ENCODE measurements at places on chromosomes 7 and 10.

DNA sequence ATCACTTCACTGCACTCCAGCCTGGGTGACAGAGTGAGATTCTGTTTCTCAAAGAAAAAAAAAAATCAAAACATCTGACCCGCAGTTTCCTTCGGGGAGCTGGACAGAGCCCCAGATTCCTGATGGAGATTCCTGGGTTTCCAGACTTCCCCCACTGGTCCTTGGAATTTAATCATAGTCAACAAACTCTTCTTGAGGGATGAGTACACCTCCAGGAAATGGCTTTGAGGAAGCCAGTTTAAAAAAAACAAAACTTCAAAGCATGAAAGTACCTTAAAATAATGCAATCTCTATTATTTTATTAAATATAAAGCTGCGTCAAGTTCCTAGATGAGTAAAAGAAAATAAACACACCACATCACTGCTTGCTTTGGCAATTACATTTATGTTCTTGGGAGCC, 1.2 kb upstream of the MAD1L1 start:
- no peak for DNase-seq

- DNase-seq: no peak
Measured at GRCh38 chr10:131248376-131249165, 63.0 kb downstream of the TCERG1L start.

DNA sequence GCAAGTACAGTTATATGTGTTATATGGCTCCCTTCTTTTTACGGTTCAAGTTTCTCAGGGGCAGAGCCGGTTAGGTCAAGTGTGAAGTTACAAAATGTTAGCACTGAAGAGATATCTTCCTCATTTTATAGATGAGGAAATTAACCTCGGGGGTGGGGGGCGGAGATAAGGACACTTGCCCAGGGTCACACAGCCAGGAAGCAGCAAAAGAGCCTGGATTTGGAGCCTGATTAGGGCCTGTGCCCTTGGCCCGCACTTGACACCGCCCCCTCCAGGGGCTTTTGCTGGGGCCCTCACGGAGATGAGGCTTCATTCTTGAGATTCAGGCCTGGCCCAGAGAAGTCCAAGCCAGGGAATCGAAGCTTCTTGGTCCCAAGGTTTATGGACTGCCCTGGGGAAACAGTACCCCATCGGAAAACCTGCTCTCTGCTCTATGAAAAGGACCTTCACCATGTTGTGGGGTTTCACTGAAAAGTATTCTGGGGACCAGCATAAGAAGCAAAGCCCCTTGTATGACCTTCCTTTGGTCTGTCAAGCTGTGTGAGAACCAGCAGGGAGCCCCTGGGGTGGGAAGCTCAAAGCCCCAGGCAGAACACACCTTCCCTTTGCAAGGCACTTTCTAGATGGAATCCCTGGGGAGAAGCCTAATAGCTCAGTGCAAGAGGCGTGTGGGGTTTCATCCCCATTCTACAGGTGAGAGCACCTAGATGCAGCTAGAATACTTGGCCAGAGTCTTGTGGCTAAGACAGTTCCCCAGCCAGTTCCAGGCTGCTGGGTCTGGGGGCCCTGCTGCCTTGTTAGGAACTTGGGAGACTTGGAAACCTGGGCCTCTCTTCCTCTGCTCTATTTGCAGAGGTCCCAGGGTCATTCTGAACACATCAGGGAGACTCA, 21.9 kb downstream of the UNC5B start:
- no peak for DNase-seq

DNA sequence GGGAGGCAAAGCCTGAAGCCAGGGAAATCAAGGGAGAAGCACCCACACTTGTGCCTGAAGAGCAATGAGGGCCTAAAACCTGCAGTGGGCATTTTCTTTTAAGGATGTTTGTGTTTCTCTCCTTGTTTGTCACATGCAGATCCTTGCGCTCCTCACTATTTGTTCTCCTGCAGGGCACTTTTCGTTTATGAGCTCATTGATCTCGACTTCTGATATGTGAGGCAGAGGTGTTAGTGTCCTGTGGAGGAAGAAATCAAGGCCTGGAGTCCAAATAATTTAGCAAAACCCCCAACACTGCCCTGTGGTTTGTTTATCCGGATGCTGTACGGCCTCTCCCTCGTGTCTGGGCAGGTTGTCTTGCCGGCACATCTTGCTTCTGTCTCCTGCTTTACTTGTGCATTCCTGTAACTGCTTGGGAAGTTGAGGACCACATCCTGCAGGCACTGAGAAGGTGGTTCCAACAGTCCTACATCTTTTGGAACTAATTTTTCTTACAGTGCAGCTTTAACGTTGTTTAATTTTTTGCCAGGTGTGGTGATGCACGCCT, 13.7 kb downstream of the UBE3C start:
- no peak for DNase-seq

DNA sequence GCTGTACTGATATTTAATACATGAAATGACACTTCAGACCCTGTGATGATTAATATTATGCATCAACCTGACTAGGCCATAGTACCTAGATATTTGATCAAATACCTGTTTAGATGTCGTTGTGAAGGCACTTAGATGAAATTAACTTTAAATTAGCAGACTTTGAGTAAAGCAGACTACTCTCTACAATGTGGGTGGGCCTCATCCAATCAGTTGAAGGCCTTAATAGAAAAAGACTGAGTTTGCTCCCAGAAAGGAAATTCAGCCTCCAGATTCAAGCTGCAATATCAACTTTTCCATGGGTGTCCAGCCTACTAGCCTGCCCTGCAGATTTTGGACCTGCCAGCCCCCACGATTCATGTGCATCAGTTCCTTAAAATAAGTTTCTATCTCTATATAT, 68.6 kb upstream of the TMEM168 start:
- no peak for DNase-seq

GRCh38 chr7:136523571-136523970, 344.9 kb upstream of the CHRM2 start:
- no peak for DNase-seq

GRCh38 chr10:46287846-46288477, 1.2 kb downstream of the ANTXRL start:
- no peak for DNase-seq

GRCh38 chr10:103839872-103840739, 15.3 kb downstream of the SH3PXD2A start:
- no peak for DNase-seq

GRCh38 chr10:86757113-86757972, 924 bp downstream of the BMPR1A start:
- DNase-seq: peak; percentile 12

DNA sequence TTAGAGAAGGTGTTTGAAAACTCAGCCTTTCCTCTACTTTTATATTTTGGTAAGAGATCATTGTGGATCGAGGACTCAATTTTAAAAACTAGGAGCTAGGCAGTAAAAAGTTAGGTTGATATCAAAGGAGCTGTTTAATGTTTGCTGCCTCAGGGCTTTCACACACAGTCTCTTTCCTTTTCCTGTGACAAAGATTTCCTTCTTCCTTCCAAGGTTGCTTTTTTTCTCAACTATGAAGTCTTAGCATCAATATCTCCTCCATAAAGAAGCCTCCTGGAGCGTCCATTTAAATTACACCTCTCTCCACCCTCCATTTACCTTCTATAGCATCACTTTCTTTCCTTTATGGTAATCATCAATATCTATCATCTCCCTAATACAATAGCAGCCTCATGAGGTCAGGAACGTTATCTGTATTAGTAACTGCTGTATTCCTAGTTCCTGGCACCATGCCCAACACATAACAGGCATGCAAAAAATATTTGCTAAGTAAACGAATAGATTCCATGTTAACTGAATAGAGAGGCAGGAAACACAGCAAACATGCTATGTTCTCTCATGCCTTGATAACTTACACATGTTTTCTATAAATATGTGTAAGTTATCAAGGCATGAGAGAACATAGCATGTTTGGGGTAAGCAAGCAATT, 48.5 kb downstream of the GNAT3 start:
- no peak for DNase-seq

DNA sequence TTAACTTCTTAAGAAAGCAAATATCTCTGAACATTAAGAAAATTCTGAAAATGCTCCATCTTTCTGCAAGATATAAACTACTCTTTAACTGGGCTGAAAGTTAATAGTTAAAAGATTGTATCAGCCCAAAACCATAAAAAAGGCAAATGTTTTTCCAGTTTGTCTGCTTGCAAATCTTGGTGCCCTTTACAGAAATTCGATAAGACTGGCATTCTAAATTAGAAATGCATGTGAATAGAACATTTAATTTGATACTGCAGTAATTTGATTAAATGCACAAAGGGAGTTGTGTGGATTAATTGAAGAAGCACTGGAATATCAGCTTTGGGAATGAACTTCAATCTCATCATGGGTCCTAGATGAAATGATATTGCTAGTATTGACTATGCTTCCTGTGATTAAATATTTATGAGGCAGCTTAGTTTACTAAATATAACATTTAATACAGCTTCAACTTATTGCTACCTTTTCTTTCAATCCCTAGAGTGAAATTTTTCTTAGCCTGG, 78.4 kb downstream of the IQUB start:
- DNase-seq: no peak

DNA sequence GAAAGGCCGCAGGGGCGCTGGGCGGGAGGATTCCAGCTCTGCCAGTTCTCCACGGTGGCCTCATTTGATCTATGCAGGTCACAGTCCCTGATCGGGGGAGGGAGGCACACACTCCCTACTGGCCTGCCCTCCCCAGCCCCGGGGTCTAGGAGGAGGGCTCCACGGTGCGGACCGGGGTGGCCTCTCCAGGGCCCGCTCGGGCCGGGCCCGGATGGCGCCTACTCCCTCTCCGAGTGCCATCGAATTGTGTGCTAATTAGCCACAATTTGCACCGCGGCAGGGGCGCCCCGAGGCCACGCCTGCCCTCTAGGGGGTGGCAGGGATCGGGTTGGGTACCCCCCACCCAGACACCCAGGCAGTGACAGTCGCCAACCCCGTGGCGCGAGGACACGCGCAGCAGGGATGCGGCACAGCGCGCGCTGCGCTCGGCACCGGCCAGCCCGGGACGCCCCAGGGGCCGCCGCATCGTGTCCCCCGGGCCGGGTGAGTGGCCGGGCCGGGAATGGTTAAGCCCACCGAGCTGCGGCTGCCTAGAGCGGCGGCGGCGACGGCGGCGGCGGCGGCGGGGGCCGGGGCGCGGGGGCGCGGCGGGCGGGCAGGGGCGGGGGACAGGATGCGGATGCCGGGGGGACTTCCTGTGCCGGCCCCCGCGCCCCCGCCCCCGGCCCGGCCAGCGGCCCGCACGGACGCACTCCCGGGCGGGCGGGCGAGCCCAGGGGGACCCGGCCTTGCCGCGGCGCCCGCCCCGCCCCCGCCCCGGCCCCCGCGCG, at the start of gene ZNF853:
TSS of gene ZNF853 (plus strand) at position 658 of the 770 bp plus-strand sequence. CDS start 565 bp downstream, outside the sequence.
- no peak for DNase-seq

GRCh38 chr10:6586501-6586900, 6.4 kb upstream of the PRKCQ start:
- no peak for DNase-seq

- DNase-seq: peak; percentile 33
Measured at GRCh38 chr10:133158756-133159610, 1.0 kb upstream of the KNDC1 start.

DNA sequence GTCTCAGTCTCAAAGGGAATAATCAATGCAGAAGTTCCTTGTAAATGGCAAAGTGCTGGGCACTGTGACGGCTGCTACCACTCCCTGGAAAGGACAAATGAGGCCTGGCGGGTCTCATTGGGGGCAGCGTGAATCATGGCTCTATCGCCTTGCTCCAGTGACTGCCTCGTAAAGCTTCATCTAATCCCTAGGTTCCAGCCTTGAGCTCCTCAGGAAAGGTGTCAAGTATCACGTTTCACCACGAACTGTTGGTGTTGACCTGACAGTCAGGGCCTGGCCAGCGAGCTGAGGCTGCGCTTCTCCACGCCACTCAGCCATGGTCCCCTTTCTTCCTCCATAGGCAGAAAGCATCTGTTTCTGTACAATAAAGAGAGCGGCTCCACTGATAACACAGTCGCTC, 126.7 kb upstream of the ZNF32 start:
- DNase-seq: no peak

GRCh38 chr10:80769700-80770160, 232.0 kb downstream of the SH2D4B start:
- no peak for DNase-seq

- no peak for DNase-seq
Measured at GRCh38 chr10:18684416-18684815, 25.2 kb downstream of the ARL5B start.
